ENCODE measurements at places on chromosomes 5 and 9. TPM values are rescaled to one million over a fixed set of nuclear protein-coding genes. Genes with fewer than 3 reads are reported as not detected.

DRD1 gene
- total RNA-seq = 0.80 TPM

DNA sequence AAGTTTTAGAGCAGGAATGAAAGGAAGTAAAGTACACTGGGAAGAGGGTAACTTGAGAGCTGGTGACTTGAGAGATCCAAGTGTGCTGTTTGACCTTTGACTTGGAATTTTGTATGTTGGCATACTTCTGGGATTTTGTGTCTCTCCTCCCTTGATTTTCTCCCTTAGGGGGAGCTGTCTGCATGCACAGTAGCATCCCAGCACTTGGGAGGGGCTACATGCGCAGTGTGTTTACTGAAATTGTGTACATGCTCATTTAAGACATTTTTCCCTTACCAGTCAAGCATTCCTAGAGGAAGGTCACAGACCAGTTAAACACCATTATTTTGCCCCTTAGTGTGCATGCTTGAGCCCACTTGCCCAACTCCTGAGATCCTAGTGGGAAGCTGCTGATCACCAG is 120.1 kb downstream of the ZNF622 start:
- H3K27ac ChIP-seq = no peak overlapping the region
- no peaks in the 10 kb centered on the region for H3K36me3 ChIP-seq
- no peaks in the 10 kb centered on the region for H3K27me3 ChIP-seq
- no peaks in the 10 kb centered on the region for H3K4me1 ChIP-seq

- no peaks in the 10 kb centered on the region for H3K27me3 ChIP-seq
- DNase-seq = no peak
- no peaks in the 10 kb centered on the region for H3K4me1 ChIP-seq
- no peak overlapping the region for H3K4me3 ChIP-seq
- no peak overlapping the region for H3K27ac ChIP-seq
Observed at GRCh38 chr9:135241381-135242048, 154.0 kb downstream of the OLFM1 start.

DNA sequence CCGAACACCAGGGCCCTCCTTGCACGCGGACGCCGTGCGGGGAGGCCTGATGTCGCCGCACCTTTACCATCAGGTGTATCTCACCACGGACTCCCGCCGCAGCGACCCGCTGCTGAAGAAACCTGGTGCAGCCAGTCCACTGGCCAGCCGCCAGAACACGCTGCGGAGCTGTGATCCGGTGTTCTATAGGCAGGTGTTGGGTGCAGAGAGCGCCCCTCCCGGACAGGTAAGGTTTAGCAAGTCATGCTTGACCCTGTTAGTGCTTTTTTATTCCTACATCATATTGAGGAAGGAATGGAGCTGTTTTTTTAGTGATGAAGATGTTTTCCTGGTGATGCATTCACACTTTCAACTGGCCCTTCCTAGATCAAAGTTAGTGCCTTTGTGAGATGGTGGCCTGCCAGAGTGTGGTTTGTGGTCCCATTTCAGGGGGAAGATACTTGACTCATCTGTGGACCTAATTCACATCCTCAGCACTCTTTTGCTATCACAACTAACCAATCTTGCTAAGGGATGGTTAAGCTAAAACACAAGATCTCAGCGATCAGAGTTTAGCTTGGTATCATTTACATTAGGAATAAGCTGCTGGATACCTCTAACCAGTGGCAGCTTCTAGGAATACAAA is 2.7 kb downstream of the PCDHGC3 start:
- no peak overlapping the region for H3K27ac ChIP-seq
- H3K4me3 ChIP-seq = no peak overlapping the region
- peaks cover 2% of the 10 kb centered on the region for H3K4me1 ChIP-seq
- no peak for DNase-seq
- H3K27me3 ChIP-seq = peaks cover 74% of the 10 kb centered on the region

GRCh38 chr9:130432796-130433167 is 12.0 kb upstream of the ASS1 start:
- H3K36me3 ChIP-seq = no peaks in the 10 kb centered on the region
- H3K4me3 ChIP-seq = no peak overlapping the region
- DNase-seq = no peak

DNA sequence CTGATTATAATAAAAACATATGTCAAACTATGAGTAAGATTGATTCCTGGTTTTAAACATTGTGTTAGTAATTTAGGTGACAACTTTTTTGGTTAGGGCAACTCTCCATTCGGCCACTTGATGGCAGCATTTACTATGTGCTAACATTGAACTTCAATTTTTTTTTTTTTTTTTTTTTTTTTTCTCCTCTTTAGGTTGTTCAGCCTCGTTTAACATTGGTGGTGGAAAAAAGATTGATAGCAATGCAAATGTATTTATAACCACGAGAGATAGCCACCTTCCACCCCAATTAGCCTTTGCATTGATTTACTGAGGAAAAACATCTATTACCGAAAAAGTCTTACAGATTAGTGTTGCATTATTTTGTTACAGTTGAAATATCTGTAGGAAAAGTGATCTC is 159.1 kb downstream of the CSNK1G3 start:
- H3K27me3 ChIP-seq = no peaks in the 10 kb centered on the region
- H3K4me1 ChIP-seq = no peaks in the 10 kb centered on the region
- H3K4me3 ChIP-seq = no peak overlapping the region
- DNase-seq = peak; percentile 21
- no peak overlapping the region for H3K27ac ChIP-seq

GRCh38 chr5:80960531-80961375 is 590 bp downstream of the RASGRF2 start:
- no peak overlapping the region for H3K4me3 ChIP-seq
- peaks cover 52% of the 10 kb centered on the region for H3K27me3 ChIP-seq
- DNase-seq = no peak
- H3K27ac ChIP-seq = no peak overlapping the region
- peaks cover 34% of the 10 kb centered on the region for H3K4me1 ChIP-seq

DNA sequence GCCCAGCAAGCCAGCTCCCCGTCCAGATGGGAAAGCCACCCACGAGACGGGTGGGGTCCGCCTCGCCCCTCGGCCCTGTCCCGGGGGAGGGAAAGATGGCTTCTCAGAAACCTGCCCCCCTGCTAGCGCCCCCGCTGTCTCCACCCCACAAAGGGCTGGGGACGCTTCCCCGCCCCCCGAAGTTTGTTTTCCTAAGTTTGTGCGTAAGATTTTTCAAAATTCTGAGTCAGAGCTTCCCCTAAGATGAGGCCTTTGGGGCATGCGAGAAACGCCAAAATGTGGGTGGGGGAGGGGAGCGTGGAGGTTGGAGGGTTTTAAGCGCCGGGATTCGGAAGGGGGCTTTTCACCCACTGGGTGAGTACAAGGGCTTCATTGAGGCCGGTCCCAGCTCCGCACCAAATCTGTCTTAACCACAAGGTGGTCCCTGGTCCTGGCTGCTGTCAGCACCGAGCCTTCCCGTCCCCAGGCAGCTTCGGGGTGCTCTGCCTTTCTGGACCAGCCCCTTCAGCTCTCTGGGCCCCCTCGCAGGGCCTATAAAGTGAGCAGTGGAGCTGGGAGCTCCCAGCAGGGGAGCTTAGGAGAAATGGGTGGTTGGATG is 32.3 kb downstream of the PRRX2 start:
- DNase-seq = no peak
- peaks cover 36% of the 10 kb centered on the region for H3K27me3 ChIP-seq
- no peak overlapping the region for H3K27ac ChIP-seq
- no peak overlapping the region for H3K4me3 ChIP-seq

DNA sequence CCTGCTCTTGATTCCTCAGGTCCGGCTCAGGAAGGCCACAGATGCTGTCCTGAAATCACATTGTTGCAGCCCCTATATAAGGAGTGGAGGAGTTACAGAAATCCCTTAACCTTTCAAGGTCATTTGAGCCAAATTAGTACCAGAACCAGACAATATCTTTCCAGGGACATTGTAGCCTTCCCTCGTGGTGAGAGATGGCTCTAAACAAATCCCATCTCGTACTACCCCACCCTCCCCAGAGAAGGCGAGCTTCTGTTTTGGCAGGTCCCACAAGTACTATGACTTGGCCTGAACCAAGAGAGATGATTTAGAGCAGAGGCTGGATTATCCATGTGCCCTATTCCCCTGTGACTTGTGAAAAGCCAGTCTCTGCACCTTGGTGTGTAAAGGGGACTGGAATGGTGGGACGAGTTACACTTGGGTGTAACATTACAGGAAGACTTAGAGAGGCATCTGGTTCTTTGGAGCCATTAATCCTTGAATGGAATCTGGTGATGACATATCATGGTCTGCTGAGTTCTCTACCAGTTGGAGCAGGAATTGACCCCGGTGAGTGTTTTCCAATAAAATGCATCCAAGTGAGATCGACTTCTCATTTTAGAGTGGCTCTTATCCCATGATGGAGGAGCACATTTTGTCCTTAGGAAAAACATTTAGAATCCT is at the start of gene FAM240B:
TSS of gene FAM240B (minus strand) at position 51 of the 663 bp plus-strand sequence. CDS start 16,134 bp downstream, outside the sequence.
- no peak within 1 kb of the TSS for H3K27ac ChIP-seq
- no peaks in the 10 kb centered on the region for H3K4me1 ChIP-seq
- no peak for DNase-seq

IL5 gene
- total RNA-seq = not detected

PRDM9 gene
- not detected for total RNA-seq

SLU7 gene
- 46.9 TPM for total RNA-seq

WDR31 gene
- 0.76 TPM for total RNA-seq

DNA sequence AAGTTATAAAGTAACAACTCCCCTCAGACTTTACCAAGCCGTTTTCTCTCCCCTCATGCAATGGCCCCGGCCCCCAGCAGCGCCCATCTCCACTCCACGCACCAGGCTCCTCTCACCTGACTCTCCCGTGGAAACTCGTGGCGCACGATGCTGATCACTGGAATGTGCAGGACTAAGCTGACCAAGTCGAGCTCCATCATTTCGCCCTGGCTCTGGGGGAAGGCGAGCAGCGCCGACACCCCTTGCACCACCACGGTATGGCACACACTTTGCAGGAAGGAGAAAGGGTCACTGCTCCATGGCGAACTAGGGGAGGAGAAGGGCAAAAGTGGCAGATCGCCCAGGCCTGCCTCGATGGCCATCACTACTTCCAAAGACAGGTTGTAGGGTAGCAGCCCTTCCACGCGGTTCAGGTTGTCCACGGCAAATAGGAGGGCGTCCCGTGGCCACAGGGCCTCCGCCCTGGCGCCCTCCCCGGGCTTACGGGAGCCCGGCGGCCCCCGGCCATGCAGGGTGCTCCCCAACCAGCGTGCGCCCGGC is 1.2 kb downstream of the GRIN3A start:
- H3K4me3 ChIP-seq = no peak overlapping the region
- DNase-seq = no peak
- H3K27me3 ChIP-seq = peaks cover 39% of the 10 kb centered on the region

DNA sequence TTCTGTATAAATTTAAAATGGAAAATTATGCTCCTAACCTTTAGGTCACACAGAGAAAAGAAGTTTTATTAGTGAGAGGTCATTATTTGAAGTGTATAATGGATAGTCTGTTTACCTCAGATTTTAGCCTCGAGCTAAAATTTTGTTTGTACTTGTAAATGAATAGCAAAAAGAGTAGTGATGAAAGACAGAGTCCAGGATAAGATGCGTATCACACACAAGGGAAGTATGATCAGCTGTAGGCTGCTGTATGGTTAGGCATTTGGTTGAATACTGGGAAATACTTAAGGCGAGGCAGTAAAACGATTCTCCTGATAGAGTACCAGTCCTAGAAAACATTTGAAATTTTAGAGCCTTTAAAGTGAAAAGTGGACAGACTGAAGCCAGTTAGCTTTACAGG is 92.7 kb downstream of the FBXL7 start:
- DNase-seq = no peak
- no peak overlapping the region for H3K27ac ChIP-seq
- H3K4me1 ChIP-seq = no peaks in the 10 kb centered on the region

DNA sequence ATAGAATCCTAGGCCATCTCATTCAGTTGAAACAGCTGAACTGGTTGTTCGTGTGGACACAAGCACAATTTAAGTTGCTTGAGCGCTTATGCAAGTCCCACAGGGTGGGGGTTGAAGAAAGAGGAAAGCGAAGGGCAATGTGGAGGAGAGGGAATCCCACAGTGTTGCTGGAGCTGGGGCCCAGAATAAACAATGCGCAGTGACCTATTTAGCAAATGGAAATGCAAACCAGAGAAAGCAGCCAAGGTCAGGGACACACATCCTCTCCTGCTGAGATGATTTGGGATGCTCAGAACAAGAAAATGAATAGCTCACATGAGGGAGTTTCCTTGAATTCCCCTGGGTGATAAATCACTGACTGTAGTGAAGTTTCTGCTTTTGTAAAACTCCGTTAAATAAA is 838.3 kb downstream of the TLE4 start:
- no peaks in the 10 kb centered on the region for H3K4me1 ChIP-seq
- no peak for DNase-seq
- no peak overlapping the region for H3K4me3 ChIP-seq
- no peaks in the 10 kb centered on the region for H3K36me3 ChIP-seq

- peaks cover 32% of the 10 kb centered on the region for H3K4me1 ChIP-seq
- no peak overlapping the region for H3K4me3 ChIP-seq
- DNase-seq = no peak
- no peak overlapping the region for H3K27ac ChIP-seq
- peaks cover 4% of the 10 kb centered on the region for H3K27me3 ChIP-seq
Observed at GRCh38 chr9:132730054-132731033, 60.1 kb downstream of the GTF3C4 start.

GRCh38 chr5:57175551-57176309 is 1.9 kb downstream of the GPBP1 start:
- peaks cover 13% of the 10 kb centered on the region for H3K4me1 ChIP-seq
- H3K4me3 ChIP-seq = peak overlapping the region; percentile 100
- DNase-seq = no peak
- no peaks in the 10 kb centered on the region for H3K27me3 ChIP-seq
- H3K36me3 ChIP-seq = peaks cover 6% of the 10 kb centered on the region

TRAF2 gene
- 12.8 TPM for total RNA-seq

GRCh38 chr5:43664501-43665040 is 61.6 kb downstream of the NNT start:
- H3K4me1 ChIP-seq = no peaks in the 10 kb centered on the region
- H3K27ac ChIP-seq = no peak overlapping the region
- H3K36me3 ChIP-seq = peaks cover 7% of the 10 kb centered on the region
- DNase-seq = no peak
- no peak overlapping the region for H3K4me3 ChIP-seq

- no peaks in the 10 kb centered on the region for H3K27me3 ChIP-seq
- H3K27ac ChIP-seq = no peak overlapping the region
- H3K4me1 ChIP-seq = no peaks in the 10 kb centered on the region
Observed at GRCh38 chr9:133904346-133905090, 87.6 kb downstream of the VAV2 start.

GRCh38 chr9:3181049-3181953 is 337.4 kb upstream of the PUM3 start:
- no peak for DNase-seq
- H3K27ac ChIP-seq = no peak overlapping the region
- H3K4me1 ChIP-seq = no peaks in the 10 kb centered on the region
- H3K27me3 ChIP-seq = peaks cover 30% of the 10 kb centered on the region

- DNase-seq = no peak
- H3K4me1 ChIP-seq = no peaks in the 10 kb centered on the region
- no peak overlapping the region for H3K27ac ChIP-seq
- H3K27me3 ChIP-seq = no peaks in the 10 kb centered on the region
Observed at GRCh38 chr9:85404911-85405565, 336.7 kb downstream of the AGTPBP1 start.

- no peak overlapping the region for H3K4me3 ChIP-seq
- H3K4me1 ChIP-seq = peaks cover 27% of the 10 kb centered on the region
- H3K36me3 ChIP-seq = no peaks in the 10 kb centered on the region
- DNase-seq = no peak
Observed at GRCh38 chr9:130045725-130046450, 2.9 kb upstream of the FNBP1 start.

- no peak for DNase-seq
- no peaks in the 10 kb centered on the region for H3K4me1 ChIP-seq
- H3K27ac ChIP-seq = no peak overlapping the region
- H3K4me3 ChIP-seq = no peak overlapping the region
- no peaks in the 10 kb centered on the region for H3K27me3 ChIP-seq
Observed at GRCh38 chr9:12702160-12702758, 9.1 kb downstream of the TYRP1 start.

All from thymus (tissue), 14 donors.